ENCODE measurements at places on chromosomes 7 and 10.

GRCh38 chr7:28161331-28161730 is 19.3 kb downstream of the JAZF1 start:
- DNase-seq = no peak

DNA sequence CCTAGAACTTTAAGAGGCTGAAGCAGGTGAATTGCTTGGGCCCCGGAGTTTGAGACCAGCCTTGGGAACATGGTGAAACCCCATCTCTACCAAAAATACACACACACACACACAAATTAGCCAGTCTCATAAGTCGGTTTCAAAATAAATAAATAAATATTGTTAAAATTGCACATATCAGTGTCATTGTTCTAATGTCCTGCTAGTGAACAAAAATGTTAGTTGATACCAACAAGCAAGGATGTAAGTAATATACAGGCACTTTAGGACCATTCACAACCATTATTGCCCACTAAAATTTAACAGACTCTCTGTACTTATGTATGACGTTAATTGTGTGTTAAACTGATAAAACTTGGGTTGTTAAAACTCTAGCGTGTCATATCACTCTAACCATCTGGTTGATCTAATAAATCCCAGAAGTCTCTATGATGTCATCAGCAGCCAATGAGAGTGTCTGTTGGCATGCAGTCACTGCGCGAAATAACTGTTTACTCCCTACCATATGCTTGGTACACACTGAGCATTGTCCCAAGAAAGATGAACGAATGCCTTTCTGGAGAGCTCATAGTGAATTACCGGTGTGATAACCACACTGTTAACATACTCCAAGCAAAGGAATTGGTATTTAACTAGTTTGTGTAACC is 30.4 kb upstream of the OTUD1 start:
- DNase-seq = no peak

GRCh38 chr7:142355328-142355727 is 97.5 kb upstream of the PRSS58 start:
- no peak for DNase-seq

GRCh38 chr10:15163253-15163828 is 5.2 kb downstream of the NMT2 start:
- no peak for DNase-seq

- no peak for DNase-seq
Measured at GRCh38 chr7:106282390-106282789, 2.4 kb downstream of the NAMPT start.

GRCh38 chr10:69684020-69684980 is 54.3 kb downstream of the FAM241B start:
- peak; percentile 83 for DNase-seq

DNA sequence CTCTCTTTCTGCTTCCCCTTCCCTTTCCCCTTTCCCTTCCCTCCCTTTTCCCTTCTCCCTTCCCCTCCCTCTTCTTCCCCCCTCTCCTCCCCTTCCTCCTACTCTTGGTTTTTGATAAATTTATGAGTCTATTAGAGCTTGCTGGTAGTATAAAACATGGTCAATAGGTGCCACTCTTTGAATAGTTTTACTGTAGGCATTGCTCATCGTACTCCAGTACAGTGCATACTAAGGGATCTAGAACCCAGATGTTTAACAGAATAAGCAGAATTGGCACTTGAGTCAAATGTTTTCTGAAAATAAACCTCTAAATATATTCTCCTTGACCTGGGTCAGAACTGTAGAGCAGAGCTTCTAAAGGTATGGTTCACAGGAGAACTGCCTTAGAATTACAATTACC is 126.7 kb downstream of the SORCS3 start:
- DNase-seq = no peak

- no peak for DNase-seq
Measured at GRCh38 chr10:18527687-18528086, 123.7 kb downstream of the NSUN6 start.

DNA sequence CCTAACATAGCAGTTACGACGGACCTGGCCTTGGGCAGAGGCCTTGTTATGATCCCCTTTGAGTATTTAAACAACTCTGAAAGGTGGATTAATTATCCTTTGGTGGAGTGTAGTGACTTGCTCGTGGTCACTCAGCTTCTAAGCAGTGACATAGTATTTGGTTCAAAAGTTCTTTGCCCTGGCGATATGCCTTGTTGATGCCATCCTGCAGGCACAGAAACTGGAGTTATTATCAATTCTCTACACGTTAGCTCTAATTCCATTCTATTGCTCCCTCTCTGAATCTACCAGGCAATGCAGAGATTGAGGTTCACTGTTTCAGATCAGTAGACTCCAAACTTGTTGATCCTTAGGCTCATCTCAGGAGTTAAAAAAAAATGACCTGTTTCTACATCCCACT is 32.5 kb upstream of the ELMO1 start:
- DNase-seq = no peak

GRCh38 chr10:21427804-21428481 is 97.5 kb downstream of the SKIDA1 start:
- DNase-seq = no peak

GRCh38 chr10:27529010-27529783 is 25.1 kb downstream of the RAB18 start:
- DNase-seq = no peak

GRCh38 chr7:82241356-82241755 is 202.2 kb downstream of the CACNA2D1 start:
- no peak for DNase-seq

- peak; percentile 63 for DNase-seq
Measured at GRCh38 chr10:103849880-103850571, 5.3 kb downstream of the SH3PXD2A start.

DNA sequence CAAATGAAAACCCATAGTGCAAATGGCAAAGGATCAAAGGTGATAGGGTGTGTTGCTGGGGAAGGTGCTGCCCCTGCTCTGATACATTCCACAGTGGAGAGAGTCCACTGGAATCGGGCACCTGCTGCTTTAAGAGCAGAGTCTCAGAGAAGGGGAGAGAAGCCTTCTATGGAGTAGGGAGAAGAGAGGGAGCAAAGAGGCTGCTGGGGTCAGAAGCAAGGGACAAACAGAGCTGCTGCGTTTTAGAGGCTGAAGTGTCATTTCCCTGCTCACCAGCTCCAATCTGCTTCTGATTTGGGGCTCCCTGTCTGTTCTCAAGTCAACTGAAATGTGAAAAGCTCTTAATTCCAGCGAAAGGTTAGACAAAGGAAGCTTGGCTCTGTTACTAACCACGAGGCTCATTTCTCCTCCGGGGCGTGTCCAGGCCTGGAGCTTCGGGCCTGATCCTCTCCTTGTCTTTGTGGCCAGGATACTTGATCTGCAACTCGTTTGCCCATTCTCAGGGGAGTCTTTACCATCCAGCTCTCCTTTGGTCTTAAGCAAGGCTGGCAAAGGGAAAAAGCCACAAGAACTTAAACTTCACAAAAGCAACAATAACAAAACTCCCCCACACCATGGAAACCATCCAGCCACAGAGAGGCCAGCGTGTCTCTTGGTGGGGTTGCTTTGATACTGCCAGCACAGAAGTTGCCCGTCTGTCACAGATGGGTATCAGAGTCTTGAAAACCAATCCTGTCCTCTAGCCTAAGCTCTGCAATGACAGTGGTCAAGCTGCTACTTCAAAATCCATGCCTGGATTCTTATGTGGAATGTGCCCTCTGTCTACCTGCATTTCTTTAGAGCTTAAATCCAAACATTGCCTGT is 692.6 kb downstream of the SUGCT start:
- peak; percentile 52 for DNase-seq

DNA sequence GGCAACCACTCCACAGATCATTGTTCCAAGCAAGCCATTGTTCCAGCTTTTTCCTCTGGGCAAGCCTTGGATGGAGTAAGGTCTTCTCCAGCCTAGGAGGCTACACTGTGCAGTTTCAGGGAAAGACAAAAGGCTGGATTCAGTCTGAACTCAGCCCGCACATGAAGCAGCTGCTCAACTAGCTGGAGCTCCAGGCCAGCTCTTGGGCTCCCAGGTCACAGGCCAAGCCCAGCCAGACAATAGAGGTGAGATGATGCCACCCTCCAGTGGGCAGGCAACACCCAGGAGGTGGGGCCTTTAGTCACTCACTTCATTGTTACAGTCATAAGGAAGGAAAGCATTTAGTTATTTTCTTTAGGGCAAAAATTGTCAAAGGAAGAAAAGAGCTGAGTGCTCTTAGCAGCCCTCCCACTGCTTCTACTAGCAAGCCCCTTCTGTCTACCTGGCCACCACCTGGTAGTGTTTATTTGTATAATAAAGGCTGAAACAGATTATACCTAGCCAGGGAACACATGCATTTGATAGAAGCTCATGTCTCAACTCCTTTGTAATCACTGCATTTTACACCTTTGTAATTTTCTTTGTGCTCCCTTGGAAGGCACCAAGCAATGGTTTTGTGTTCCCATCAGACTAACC is 253.4 kb downstream of the WDR11 start:
- no peak for DNase-seq

Data from femur (tissue), 1 donor.